Omental fat pad (tissue), 4 donors: ENCODE measurements at places on chromosomes 5 and 9. TPM values are rescaled to one million over a fixed set of nuclear protein-coding genes. Genes with fewer than 3 reads are reported as not detected.

Gene CENPK
- total RNA-seq = 1.0 TPM

Gene SPATA31E1
- total RNA-seq = not detected

Gene GABRB2
- 2.2 TPM for total RNA-seq

Gene GLRA1
- total RNA-seq = not detected

Gene C5orf34
- total RNA-seq = 1.3 TPM

Gene ABLIM3
- total RNA-seq = 57.9 TPM

Gene BOD1
- total RNA-seq = 59.9 TPM

Gene SCAMP1
- 22.1 TPM for total RNA-seq

Gene CSF1R
- 61.3 TPM for total RNA-seq

Gene GPRIN1
- 1.0 TPM for total RNA-seq

Gene NSA2
- 110 TPM for total RNA-seq

Gene PCSK5
- total RNA-seq = 37.7 TPM

Gene LCN1
- not detected for total RNA-seq

Gene PCDHB4
- total RNA-seq = 6.9 TPM
